GM23248 (cell line): ENCODE measurements at places on chromosomes 11 and 22. TPM values are rescaled to one million over a fixed set of nuclear protein-coding genes. Genes with fewer than 3 reads are reported as not detected.
A peak's percentile ranks its signal among the peaks of the same experiment; 100 is the strongest.

GRCh38 chr22:16717699-16718558 lies 107.3 kb downstream of the XKR3 start:
- DNase-seq: peak; percentile 0
- H3K27me3 ChIP-seq: no peaks in the 10 kb centered on the region
- no peak overlapping the region for H3K27ac ChIP-seq
- H3K4me3 ChIP-seq: no peak overlapping the region
- no peaks in the 10 kb centered on the region for H3K36me3 ChIP-seq

DNA sequence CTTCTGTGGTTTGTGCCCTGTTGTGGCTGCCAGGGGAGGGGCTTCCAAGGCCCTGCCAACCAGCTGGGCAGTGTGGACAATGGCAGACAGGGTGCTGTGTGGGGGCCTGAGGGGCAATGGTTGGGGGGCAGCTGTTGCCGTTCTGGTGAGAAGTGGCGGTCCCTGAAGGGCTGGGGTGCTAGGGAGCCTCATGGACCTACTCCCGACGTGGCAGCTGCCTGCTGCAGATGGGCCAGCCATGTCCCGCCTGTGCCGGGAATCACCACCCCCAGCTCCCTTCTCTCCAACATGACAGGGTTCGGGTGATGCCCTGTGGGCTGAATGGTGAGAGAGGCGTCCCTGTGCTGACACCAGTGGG lies 74.2 kb downstream of the KCNQ1 start:
- no peak overlapping the region for H3K27ac ChIP-seq
- no peak overlapping the region for H3K4me3 ChIP-seq
- DNase-seq: no peak
- H3K36me3 ChIP-seq: no peaks in the 10 kb centered on the region
- H3K4me1 ChIP-seq: no peaks in the 10 kb centered on the region

GRCh38 chr11:65817312-65817834 lies 16.4 kb upstream of the SNX32 start:
- no peaks in the 10 kb centered on the region for H3K4me1 ChIP-seq
- no peak for DNase-seq
- no peaks in the 10 kb centered on the region for H3K36me3 ChIP-seq

- no peaks in the 10 kb centered on the region for H3K27me3 ChIP-seq
- H3K27ac ChIP-seq: no peak overlapping the region
- H3K4me3 ChIP-seq: no peak overlapping the region
- H3K36me3 ChIP-seq: no peaks in the 10 kb centered on the region
- H3K4me1 ChIP-seq: no peaks in the 10 kb centered on the region
Observed at GRCh38 chr22:36166086-36166485, 5.5 kb upstream of the APOL3 start.

DNA sequence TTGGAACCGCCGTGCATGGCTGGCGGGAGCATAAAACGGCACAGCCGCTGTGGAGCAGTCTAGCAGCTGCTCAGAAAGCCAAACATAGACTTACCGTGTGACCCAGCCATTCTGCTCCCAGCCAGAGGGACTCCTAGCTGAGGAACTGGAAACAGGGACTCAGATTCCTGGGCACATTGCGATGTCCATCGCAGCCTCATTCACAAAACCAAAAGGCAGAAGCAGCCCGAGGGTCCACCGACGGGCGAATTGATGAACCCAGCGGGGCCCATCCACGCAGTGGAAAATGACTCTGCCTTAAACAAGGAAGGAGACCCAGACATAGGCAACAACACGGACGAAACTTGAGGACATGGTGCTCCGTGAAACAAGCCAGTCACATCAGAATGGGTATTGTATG lies 5.7 kb upstream of the MUC5B start:
- no peaks in the 10 kb centered on the region for H3K36me3 ChIP-seq
- peaks cover 12% of the 10 kb centered on the region; the same call in 1 of the 2 replicates for H3K27me3 ChIP-seq
- no peak overlapping the region for H3K27ac ChIP-seq
- H3K4me1 ChIP-seq: no peaks in the 10 kb centered on the region
- no peak for DNase-seq

The PKP3 gene
- total RNA-seq: 1.2 and 4.9 TPM in 2 replicates

DNA sequence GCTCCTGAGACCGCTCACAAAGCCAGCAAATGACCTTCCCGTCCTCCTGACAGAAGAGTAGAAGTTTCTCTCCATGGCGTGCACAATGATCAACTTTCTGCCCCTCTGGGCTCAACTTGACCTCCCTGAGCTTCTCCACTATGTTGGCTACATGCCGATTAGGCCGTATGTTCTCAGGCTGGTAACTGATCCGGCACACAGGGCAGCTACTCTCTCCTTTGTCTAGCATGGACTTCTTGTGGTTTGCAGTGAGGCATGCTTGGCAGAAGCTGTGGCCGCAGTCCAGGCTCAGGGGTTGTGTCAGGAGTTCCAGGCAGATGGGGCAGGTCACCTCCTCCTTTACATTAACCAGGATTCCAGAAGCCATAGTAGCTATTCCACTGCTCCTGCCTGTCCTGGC lies 5.1 kb downstream of the TRIM5 start:
- H3K27ac ChIP-seq: no peak overlapping the region
- H3K4me1 ChIP-seq: 0 out of 2 replicates have a peak, but pooled peaks cover 5% of the 10 kb centered on the region
- DNase-seq: no peak
- H3K4me3 ChIP-seq: no peak overlapping the region
- H3K36me3 ChIP-seq: peaks cover 7% of the 10 kb centered on the region; the same call in 1 of the 2 replicates

The CDKN1C gene
- 0.43 TPM in 1 of 2 replicates, not detected in the other for total RNA-seq

The MICAL3 gene
- 25.1 and 33.9 TPM in 2 replicates for total RNA-seq

The CSF2RB gene
- total RNA-seq: 4.1 and 4.4 TPM in 2 replicates

DNA sequence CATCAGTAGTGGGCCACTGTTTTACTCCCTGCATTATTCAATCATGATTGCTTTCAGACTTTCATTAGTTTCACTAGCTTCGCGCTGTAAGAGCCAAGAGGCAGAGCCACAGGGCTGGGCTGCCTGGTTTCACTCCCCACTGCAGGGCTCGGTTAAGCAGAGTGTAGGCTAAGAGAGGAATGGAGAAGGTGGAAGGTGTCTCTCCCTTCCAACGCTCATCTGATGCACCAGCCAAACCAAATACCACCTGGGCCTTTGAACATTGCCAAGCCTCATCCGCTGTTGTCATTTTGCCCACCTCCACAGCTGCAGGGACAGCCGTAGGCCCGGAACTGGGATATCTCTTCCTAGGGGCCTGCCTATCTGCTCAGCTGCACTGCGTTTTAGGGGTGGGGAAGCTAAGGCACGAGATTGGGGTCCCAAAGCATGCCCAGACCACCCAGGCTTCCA lies 480 bp upstream of the SMARCB1 start:
- no peak for DNase-seq
- H3K27ac ChIP-seq: peak overlapping the region; percentile 98
- no peaks in the 10 kb centered on the region for H3K27me3 ChIP-seq
- H3K4me1 ChIP-seq: peaks cover 32% of the 10 kb centered on the region

DNA sequence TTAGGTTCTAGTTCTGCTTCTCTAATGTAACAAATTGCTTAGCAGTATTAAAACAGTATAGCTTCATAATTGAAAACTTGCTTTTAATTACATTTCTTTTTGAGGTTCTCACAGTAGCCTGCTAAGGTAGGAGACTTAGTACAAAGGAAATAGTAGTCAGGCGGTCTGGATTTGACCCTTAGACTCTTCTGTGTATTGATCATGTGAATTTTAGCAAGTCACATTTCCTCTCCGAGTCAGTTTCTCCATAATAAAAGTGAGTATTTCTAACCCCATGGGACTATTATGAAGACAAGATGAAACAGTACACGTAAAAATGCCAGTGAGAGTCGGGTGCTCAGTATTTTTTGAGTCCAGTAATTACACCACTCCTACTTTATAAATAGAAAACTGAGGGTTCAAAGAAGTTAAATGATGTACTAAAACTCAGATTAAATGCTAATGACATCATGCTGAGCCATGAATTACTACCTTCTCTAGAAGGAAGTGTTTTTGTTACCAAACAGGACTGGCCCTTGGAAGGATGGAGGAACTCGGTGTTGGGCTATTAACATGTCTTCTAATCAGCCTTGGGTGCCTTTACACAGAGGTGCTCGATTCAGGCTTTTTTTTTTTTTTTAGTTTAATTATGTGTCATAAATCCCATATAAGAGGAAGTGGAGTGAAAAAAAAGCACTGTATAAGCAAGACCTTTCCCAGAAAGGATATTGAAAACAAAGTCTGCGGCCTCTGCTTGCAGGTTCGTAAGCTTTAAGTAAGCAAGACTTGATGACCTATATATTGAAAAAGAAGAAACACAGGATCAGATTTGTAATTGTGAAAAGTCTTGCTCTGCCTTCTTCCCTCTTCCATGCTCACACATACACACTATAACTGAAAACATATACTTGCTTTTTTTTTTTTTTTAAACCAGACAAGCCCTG lies 109.0 kb downstream of the EMSY start:
- no peak overlapping the region for H3K4me3 ChIP-seq
- H3K27ac ChIP-seq: no peak overlapping the region
- no peaks in the 10 kb centered on the region for H3K27me3 ChIP-seq
- no peaks in the 10 kb centered on the region for H3K4me1 ChIP-seq
- H3K36me3 ChIP-seq: 0 out of 2 replicates have a peak, but pooled peaks cover 1% of the 10 kb centered on the region
- no peak for DNase-seq

- no peaks in the 10 kb centered on the region for H3K27me3 ChIP-seq
- no peak for DNase-seq
- peaks cover 9% of the 10 kb centered on the region for H3K36me3 ChIP-seq
- H3K27ac ChIP-seq: no peak overlapping the region
- peaks cover 55% of the 10 kb centered on the region for H3K4me1 ChIP-seq
- H3K4me3 ChIP-seq: no peak overlapping the region
Observed at GRCh38 chr11:12775955-12776354, 101.7 kb downstream of the TEAD1 start.

DNA sequence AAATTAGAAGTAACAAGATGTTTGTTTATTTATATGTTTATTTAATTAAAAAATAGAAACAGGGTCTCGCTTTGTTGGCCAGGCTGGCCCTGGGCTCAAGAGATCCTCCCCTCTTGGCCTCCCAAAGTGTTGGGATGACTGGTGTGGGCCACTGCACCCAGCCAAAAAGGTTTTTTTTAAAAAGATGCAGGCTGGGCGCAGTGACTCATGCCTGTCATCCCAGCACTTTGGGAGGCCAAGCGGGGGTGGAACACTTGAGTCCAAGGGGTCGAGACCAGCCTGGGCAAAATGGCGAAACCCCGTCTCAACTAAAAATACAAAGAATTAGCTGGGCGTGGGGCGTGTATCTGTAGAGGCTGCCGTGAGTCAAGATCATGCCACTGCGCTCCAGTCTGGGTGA lies 13.4 kb downstream of the DRD4 start:
- DNase-seq: peak; percentile 31
- H3K27ac ChIP-seq: no peak overlapping the region
- H3K4me3 ChIP-seq: no peak overlapping the region

DNA sequence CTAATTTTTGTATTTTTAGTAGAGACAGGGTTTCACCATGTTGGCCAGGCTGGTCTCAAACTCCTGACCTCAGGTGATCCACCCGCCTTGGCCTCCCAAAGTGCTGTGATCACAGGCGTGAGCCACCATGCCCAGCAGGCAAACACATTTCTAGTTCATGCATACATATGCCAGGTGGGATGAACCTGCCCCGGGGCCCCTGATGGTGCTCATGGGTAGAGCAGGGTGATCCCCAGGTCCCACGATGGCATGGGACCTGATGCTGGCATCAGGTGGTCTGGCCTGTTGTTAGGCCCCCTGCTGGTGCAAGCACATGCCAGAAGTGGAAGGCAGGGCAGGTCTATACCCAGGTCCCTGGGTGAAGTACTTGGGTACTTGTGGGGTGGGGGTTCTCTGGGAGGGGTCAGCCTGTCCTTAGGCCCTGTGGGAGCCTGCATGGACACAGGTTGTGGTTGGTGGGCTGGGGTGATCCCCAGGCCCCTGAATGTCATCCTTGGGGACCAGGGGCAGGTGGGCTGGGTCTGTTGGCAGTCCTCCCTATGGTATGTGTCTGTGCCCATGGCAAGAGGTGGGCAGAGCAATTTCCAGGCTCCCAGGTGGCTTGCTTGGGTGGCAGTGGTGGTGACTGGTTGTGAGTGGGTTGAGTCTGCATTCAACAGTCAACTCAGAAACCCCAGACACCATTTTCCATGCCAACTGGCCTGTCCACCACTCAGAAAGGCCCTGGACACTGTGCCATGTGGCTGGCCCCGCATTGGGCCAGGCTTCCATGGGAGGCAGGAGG lies 9.6 kb upstream of the RGL4 start:
- H3K36me3 ChIP-seq: no peaks in the 10 kb centered on the region
- H3K27me3 ChIP-seq: no peaks in the 10 kb centered on the region
- no peak overlapping the region for H3K4me3 ChIP-seq
- no peaks in the 10 kb centered on the region for H3K4me1 ChIP-seq

DNA sequence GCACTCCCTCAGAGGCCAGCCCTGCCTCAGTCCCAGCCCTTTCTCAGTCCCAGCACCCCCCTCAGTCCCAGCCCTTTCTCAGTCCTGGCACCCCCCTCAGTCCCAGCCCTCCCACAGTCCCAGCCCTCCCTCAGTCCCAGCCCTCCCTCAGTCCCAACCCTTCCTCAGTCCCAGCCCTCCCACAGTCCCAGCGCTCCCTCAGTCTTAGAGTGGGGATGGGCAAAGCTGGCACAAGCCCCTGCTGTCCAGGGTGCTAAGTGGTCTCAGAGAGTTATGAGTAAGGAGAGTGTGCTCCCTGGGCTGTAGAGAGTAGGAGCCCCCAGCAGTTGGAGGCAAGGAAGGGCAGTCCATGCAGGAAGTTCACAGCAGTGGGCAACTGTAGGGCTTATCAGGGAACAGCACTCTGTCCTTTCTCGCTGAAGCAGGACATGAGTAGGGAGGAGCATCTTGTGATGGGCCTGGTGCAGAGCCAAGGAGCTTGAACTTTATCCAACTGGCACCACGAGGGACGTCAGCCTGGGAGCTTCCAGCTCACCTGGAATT lies 51.4 kb upstream of the CRYBB3 start:
- H3K4me3 ChIP-seq: no peak overlapping the region
- H3K27ac ChIP-seq: no peak overlapping the region
- H3K27me3 ChIP-seq: no peaks in the 10 kb centered on the region
- no peak for DNase-seq
- H3K36me3 ChIP-seq: no peaks in the 10 kb centered on the region
- H3K4me1 ChIP-seq: no peaks in the 10 kb centered on the region

DNA sequence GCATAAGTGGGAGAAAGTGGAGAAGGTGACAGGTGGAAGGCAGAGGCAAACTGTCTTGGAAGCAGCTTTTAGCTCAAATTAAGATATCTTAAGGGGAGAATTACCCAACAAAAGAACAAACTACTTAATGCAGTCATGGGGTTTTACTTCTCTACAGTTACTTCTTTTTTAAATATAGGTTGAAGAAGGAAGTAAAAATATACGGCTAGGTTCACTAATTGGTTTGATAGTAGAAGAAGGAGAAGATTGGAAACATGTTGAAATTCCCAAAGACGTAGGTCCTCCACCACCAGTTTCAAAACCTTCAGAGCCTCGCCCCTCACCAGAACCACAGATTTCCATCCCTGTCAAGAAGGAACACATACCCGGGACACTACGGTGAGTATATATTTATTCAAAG lies 40.8 kb downstream of the PDHX start:
- peaks cover 8% of the 10 kb centered on the region; the same call in 1 of the 2 replicates for H3K36me3 ChIP-seq
- H3K4me1 ChIP-seq: no peaks in the 10 kb centered on the region
- H3K4me3 ChIP-seq: no peak overlapping the region
- no peak for DNase-seq

The ALX4 gene
- not detected in 2 replicates for total RNA-seq

- no peaks in the 10 kb centered on the region for H3K27me3 ChIP-seq
- peak overlapping the region; percentile 72 for H3K4me3 ChIP-seq
- peaks cover 49% of the 10 kb centered on the region for H3K4me1 ChIP-seq
- peak; percentile 84 for DNase-seq
- peaks cover 10% of the 10 kb centered on the region; the same call in 1 of the 2 replicates for H3K36me3 ChIP-seq
- peak overlapping the region; percentile 94 for H3K27ac ChIP-seq
Observed at GRCh38 chr11:118908901-118909618, 16.7 kb downstream of the BCL9L start.
